ENCODE measurements at places on chromosomes 2 and 18. TPM values are rescaled to one million over a fixed set of nuclear protein-coding genes. Genes with fewer than 3 reads are reported as not detected.

DNA sequence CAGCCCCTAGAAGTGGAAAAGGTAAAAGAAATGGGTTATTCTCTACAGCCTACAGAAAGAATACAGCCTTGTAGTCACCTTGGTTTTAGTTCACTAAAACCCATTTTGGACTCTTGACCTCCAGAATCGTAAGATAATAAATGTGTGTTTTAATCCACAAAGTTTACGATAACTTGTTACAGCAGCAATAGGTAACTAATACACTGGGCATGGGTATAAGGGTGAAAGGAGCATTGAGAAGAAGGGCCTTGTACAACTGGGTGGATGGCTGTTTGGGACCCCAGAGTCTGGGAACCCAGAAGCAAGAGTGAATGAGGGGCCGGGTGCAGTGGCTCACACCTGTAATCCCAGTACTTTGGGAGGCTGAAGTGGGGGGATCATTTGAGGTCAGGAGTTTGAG is 2.2 kb upstream of the MFSD6 start:
- no peak for DNase-seq

Gene ASB18
- not detected for total RNA-seq

DNA sequence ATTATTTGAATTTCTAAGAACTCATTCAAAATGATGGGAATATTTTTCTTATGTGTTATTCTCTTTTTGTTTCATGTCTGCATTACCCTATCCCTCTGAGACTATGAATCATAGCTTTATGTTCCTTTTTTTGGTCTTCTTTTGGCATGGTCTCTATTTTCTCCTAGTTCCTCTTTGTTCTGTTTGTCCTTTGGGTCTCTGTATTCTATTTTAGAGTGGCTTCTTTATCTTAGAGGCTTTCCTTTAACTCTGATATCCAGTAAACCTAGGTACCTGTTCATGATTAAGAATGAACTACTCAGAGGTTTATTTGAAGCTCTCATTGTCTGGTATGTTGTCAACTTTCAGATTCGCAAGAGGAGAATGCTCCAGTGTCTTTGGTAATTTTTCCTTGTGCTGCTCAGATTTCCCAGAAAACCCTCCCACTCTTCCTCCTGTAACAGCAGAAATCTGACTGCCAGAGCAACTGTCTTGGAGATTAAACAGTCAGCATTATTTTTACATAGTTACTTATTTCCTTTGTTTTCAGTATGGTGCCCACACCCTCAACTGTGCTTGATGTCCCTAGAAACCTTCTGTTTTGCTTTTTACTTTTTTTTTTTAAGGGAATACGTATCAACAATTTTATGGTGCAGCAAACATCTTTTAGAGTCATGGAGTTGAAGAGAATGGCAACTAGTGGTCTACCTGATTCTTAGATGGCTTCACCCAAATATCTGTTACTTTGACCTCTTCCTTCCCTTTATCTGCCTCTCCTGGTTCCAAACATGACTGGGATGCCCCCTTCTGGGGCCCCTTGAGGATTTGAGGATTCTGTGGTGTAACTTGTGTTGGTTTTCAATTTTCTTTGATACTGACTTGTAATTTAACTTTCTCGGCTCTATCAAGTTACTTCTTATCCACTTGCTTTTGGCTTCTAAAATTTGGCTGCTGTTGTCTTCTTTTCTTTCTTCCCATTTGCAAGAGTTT is 92.0 kb downstream of the DPP10 start:
- DNase-seq, result no peak

Gene CYP27C1
- total RNA-seq, result not detected

Gene ANKRD30B
- not detected for total RNA-seq

Gene CIB4
- total RNA-seq, result not detected

Gene GAREM2
- 5.5 TPM for total RNA-seq

Gene REG3A
- total RNA-seq, result not detected

- no peak for DNase-seq
These were observed 64.3 kb downstream of the NFATC1 start for GRCh38 chr18:79459946-79460480.

DNA sequence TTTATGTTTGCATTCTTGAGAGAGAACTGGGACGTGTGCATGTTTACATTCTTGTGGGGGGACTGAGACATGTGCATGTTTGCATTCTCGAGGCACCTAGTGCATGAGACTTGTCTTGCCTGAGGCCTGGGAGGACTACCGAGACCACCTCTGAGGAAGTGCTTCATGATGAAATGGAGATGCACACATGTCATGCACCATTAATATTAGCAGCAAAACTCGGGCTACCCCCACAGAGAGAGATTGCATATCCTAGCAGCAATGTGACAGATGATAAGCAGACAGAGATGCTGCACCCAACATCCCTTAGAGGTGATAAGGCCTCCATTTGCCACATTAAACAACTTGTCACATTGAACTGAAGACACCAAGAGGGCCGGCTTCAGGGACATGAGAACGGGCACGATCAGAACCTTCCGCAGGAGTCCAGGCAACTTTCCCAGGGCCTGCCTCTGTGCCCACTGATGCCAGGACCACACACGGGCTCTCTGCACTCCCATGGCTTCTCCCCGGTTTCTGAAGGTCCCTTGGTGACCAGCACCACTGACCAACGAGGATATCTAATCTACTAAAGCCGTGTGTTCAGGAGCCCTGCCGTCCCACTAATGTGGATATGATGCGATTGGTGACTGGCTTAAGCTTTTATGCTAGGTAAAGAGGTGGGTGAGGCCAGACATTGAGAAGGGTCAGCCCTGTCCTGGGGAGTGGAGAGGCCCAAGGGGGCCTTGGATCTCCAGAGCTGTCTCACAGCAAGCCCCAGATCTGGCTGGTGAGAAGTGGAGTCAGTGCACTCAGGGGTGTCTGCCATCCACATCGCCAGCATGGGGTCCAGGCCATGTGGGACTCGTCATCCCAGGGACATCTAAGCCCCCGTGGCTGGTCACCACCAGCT is 208.3 kb downstream of the NDUFA10 start:
- no peak for DNase-seq

Gene LAMA1
- total RNA-seq, result 0.32 TPM

Gene UPP2
- not detected for total RNA-seq

Gene LRRC30
- total RNA-seq, result not detected

Gene CSRNP3
- total RNA-seq, result 4.4 TPM

Gene SNED1
- total RNA-seq, result 7.3 TPM

GRCh38 chr18:8726963-8727705 is 21.8 kb downstream of the MTCL1 start:
- DNase-seq, result no peak

- no peak for DNase-seq
These were observed 63.4 kb upstream of the PELI1 start for GRCh38 chr2:64207573-64207972.

- no peak for DNase-seq
These were observed 2.9 kb upstream of the TMSB10 start for GRCh38 chr2:84902526-84902925.

DNA sequence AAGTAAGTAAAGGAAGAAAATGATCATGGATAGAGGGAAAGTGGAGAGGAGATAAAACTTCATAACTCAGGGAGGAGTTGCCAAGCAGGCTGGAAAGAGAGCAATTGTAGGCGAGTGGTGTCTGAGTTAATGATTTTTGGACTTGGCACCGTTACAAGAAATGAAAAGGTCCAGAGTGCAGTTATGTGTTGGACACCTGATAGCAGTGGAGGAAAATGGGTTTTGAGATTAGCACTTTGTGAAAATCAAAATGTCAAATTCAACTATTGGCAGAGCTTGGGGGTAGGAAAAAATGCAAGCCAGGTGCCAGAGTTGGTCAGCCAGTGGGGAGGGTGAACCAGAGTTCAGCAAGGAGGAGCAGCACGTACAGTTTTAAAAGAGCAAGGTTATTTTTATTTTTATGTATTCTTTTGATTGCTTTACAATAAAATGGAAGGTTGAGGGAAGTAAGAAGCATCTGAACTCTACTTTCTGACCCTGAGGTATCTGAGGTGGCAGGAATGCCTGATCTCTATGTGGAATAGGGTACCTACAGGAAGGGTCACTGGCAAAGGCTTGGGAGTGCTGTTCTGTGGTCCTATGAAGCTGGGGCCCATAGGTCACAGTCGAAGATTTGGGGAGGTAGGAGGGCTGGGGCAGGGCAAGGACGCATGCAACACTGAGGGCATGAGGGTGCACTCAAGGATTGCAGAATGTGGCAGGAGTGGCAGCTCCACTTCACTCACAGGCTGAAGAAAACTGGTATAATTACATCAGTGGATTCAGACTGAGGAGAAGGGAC is 127.5 kb downstream of the CD8B2 start:
- no peak for DNase-seq

- no peak for DNase-seq
These were observed 83.5 kb upstream of the SERPINE2 start for GRCh38 chr2:224122542-224122941.

GRCh38 chr2:11160731-11161455 is 5.6 kb downstream of the SLC66A3 start:
- no peak for DNase-seq

- no peak for DNase-seq
These were observed 19.2 kb downstream of the DAW1 start for GRCh38 chr2:227890495-227891079.

DNA sequence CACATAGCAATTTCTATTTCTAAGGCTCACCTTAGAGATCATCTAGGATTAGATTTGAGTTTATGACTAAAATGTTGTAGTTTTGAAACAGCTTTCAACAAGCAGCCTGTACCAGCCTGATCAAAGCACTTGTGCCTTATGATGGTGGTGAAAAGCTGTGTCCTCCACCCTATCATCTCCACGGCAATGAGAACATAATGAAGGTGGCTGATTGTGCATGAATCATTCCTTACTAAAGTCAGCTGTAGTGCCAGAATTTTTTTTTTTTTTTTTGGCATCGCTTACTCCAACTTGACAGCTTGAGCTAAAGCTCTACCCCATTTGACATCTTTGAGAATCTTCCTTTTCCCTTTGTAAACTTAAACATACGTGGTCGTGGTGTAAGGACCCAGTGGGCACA is 86.0 kb downstream of the DCC start:
- no peak for DNase-seq
